Amygdala (tissue), 56 donors: ENCODE measurements at places on chromosomes 2 and 18.

DNA sequence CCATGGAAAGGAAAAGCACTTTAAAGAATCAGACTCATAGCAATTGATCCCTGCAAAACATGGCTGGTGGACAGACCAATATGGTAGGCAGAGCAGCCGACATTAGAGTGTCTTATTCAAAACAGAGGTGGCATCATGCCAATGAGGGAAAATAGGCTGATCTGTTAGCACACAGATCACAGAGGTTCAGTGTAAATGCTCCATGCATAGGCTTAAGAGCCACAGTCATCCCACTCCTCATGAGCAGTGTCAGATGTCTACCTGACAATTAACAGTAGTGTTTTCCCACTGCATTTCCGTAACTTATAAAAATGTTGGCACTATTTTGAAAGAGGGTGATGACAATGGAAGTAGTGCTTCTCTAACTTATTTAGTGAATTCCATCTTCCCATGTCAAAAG is 86.7 kb downstream of the SPATS2L start:
- no peak for DNase-seq

DNA sequence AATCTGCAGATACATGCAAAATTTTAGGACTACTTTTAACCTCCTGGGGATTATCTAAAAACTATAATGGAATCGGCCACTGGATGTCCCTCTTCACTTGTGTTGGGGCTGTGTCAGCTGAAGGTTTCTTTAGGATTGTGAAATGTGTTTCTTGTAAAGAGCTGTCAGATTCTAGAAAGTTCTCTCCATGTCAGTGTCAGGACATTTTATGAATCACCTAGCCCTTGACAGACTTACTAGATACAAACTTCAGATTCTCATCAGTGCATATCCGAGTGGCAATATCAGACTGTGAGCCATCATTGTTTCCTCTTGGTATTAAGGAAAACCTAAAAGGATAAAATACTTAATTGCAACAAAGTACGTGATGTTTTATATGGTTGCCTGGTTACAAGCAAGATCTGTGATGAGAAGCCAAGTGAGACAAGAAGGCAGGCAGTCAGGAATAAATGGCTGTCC is 107.3 kb downstream of the CPS1 start:
- DNase-seq = peak; percentile 11

DNA sequence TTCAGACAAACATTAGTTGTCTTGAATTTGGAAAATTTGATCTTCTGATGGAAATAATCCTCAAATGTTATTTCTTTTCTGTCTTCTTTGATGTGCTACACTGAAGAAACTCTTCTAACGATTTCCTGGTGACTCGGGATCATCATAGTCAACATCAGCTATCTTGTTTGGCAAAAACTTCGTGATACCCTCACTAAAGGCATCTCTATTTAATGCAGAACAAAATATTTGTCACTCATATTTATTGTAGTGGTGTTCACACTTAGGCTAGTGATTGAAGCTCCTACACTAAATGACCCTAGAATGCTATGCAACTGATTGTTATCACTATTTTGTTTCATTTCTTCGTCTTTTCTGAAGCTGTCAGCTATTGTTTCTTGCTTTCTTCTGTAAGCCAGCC is 334.7 kb upstream of the ZEB2 start:
- no peak for DNase-seq

GRCh38 chr2:175854129-175854528 is 147.9 kb downstream of the LNPK start:
- no peak for DNase-seq

- DNase-seq = no peak
These were observed 76.7 kb downstream of the DTNB start for GRCh38 chr2:25596516-25597244.

DNA sequence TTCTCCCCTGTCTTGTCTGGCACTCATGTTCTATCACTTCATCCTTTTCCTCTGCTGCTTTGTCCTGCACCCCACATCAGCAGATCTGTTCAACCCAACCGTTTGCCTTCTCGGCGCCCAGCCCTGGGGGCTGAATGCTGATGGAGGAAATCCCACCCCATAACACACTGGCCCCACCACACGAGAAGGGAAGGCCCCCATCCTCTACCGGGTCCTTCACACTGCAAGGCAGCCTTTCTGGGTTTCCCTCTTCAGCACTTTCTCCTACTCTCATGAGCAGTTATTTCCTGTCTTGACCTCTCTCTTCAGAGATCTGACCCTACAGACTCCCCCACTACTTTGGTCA is 227.4 kb downstream of the ATAD2B start:
- DNase-seq = no peak

- DNase-seq = no peak
These were observed 14.7 kb upstream of the FAM237A start for GRCh38 chr2:206627632-206628031.
